Stimulated activated CD8-positive, alpha-beta memory T cell treated with anti-CD3 and anti-CD28 coated beads, Interleukin-4, amount 100 ng/mL, for 1 hour (primary cell): ENCODE measurements at places on chromosomes 7 and 10.

GRCh38 chr10:63206576-63206975, 73.4 kb downstream of the NRBF2 start:
- DNase-seq: no peak

GRCh38 chr10:119780879-119781480, 55.1 kb downstream of the INPP5F start:
- no peak for DNase-seq

DNA sequence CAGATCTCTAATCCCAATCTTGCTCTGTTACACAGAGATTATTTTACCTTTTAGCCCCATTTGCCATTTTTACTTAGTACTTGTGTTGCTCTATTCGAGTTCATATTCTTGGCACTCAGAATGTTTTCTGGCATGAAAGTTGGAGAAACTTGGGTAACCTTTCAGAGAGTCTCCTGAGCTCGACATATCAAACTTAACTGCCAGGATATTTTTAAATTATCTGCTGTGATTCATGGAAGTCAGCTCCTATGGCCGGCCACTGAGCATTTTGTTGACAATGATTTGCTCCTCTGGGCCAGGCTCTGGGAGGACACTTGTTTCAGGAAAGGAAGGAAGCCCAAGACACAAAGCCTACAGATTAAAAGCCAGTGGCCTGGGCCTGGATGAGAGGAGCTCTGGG, 396.7 kb downstream of the TNS3 start:
- no peak for DNase-seq

- DNase-seq: no peak
Observed at GRCh38 chr7:100022621-100023020, 7.2 kb downstream of the ZKSCAN1 start.

DNA sequence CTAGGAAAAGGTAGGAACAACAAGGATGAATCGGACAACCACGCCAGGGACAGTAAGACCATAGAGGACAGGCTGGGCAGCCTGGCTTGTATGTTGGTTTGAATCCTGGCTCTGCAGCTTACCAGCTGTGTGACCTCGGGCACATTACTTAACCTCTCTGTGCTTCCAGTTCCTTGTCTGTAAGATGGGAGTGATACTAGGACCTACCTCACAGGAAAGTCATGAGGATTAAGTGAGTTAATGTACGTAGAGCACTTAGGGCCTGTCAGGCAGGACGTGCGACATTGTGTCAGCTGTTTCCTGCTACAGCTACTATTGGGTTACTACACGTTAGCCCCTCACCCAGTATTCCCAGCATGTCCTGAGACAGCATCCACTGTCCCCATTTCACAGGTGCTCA, 32.1 kb downstream of the PLAC9 start:
- DNase-seq: no peak

- DNase-seq: no peak
Observed at GRCh38 chr7:111429781-111430180, 132.5 kb downstream of the IMMP2L start.

DNA sequence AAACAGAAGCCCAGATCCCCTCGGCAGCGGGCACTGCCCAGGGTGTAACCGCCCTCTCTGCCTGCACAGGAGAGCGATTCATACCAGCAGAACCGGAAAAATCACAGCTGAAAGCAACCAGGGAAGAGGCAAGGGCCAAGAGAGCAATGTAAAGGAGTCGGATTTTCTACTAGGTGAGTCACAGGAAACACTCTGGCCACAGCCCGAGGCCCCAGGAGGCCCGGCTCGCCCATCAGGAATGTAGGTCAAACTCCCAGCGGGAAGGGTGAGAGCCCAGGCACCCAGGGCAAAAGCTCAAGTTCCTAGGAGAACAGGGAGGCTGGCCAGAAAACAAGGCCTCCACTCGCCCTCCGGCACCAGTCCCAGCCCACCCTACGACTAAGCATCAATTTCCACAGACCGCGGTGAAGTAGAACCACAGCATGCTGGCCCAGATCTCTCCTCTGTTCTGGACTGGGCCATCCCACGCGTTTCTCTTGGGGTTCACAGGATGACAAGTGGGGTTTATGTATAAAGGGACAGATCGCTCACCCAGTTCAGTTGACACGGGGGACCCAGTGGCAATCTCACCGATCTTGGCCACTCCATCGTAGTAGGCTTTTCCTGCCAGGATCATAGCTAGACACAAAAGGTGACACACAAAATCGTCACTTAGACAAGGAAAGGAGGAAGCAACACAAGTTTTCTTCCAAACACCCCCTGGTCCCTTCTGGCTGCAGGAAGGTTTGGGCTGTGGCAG, 46.2 kb downstream of the BAIAP2L1 start:
- DNase-seq: no peak

- no peak for DNase-seq
Observed at GRCh38 chr10:69939061-69939460, 113.6 kb upstream of the MACROH2A2 start.

- DNase-seq: no peak
Observed at GRCh38 chr10:46198516-46198915, 88.3 kb upstream of the ANTXRL start.

DNA sequence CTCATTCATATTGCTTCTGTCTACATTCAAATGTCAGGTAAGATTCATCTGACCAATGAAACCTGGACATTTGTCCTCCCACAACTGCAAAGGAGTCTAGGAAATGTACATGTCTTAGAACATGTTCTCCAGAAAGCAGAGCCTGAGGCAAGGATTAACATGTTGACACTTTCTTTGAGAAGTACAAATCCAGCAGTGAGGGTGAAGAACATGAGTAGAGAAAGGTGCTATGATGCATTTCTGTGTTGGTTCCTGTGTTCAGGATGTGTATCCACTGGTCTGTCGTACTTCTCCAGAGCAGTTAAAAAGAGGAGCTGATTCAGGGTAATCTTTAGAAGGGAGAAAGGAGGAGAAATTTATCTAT, 146.0 kb upstream of the AGR3 start:
- DNase-seq: no peak

- DNase-seq: no peak
Observed at GRCh38 chr7:132080967-132081668, 495.2 kb downstream of the PLXNA4 start.

DNA sequence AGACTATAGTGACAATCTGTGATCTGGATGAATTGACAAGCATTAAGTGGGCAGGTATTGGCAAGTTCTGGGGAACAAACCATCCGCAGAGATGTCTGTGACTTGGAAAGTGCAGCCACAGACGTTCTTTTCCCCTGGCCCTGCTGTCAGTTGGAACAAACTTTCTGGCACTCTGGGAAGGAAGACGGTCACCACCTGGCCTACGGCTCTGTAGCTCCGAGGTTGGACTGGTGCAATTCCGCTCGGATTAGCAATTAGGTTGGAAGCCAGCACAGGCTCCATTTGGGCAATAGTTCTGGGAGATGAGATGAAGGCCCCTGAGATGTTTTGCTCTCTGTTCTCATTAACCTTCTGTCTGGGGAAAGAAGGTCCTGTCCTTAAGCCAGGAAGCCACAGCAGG, 437.5 kb downstream of the CALN1 start:
- no peak for DNase-seq

- no peak for DNase-seq
Observed at GRCh38 chr7:1767524-1767923, 97.4 kb downstream of the ELFN1 start.

- DNase-seq: no peak
Observed at GRCh38 chr10:92822060-92822634, 26.2 kb upstream of the EXOC6 start.

- no peak for DNase-seq
Observed at GRCh38 chr10:116211682-116212081, 61.3 kb downstream of the GFRA1 start.

- DNase-seq: no peak
Observed at GRCh38 chr7:2037808-2038522, 194.8 kb downstream of the MAD1L1 start.

DNA sequence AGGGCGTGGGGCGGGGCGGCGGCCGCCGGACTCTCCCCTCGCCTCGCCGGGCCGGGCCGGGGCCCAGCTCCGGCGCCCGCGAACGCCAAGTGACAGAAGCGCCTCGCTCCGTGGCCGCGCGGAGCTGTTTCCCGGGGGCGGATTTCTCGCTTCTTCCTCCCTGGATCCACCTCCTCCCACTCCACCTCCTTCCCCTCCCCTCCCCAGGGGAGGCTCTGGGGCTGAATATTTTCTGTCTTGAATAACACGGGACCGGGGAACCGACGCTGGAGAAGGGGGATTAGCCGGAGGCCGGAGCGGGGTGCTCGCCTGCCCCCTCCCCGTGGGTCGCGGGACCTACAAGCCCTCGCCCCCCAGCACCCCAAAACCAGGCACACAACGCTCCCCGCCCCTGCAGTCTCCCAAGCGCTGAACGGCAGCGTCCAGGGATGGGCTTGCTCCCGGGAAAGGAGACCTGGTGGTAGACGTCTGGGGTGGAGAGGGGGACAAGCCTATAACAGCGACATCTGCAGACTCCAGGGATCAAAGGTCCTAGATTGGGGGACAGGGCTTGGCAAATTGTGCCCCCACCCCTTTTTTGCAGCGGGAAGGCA, at the start of gene ARHGAP21:
ARHGAP21 (minus strand) TSS at position 100 of the 593 bp plus-strand sequence. CDS start 1,988 bp downstream, outside the sequence.
- DNase-seq: no peak

- DNase-seq: no peak
Observed at GRCh38 chr10:114911052-114911711, 26.8 kb upstream of the TRUB1 start.

GRCh38 chr7:104397442-104397841, 69.0 kb downstream of the LHFPL3 start:
- DNase-seq: no peak

GRCh38 chr7:34677491-34677890, 19.5 kb downstream of the NPSR1 start:
- DNase-seq: no peak

DNA sequence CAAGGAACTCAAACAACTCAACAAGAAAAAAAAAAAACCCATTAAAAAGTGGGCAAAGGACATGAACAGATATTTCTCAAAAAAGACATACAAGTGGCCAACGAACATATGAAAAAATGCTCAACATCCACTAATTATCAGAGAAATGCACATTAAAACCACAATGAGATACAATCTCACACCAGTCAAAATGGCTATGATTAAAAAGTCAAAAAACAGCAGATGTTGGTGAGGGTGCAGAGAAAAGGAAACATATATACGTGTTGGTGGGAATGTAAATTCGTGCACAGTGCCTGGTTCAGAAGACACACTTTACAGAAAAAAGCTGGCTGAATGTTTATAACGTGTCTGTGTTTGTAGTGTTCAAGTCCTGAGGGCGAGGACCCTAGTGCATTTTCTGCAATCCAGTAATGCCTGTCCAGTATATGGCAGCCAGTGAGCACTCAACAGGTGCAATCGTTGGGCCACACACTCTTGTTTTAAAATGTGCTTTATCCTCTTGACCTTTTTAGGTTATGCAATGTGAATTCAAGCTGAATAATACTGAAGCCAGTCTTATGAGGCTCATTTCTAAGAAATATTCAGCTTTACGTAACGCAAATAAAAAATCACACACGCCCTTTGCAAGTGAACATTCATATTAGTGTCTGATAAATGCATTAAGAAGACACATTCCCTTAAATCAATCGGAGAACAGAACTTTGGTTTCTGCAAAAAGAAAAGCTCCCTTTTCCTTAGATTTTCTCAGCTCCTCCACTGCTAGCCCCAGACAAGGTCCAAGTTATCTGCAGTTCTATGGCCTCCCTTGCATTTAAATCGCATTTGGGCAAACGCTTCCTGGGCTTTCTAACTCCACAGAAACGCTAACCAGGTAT, 813 bp upstream of the MTURN start:
- no peak for DNase-seq

DNA sequence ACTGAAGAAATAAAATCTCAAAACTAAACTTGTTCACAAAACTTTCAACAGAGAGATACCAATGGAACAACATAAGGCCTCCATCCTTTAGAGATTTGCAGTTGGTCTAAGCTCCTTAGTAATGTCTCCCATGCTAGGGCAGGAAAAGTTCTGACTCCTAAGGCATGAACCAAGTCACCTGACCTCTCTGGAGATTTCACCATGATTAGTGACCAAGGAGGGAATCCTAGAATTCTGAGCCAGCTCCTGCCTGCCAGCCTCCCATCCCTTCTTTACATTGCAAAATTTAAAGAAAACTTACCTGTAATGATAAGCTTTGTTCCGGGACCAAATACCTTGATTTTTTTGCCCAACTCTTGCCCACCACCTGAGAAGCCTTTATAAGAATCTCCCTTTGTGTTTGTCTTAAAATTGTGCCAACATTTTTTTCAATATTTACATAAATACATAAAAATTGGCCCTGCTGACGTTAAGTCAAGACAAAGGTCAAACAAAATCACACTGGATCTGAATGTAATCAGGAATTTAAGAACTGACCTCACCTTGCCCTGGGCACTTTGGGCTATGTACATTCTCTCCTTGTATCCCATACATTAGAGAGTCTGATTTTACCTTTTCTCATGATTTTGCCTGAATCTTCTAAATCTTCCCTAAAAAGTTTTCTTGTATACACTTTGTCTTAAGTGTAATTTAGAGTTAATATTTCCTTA, at the start of gene TARP:
TARP (minus strand) TSS at position 351 of the 710 bp plus-strand sequence.
- DNase-seq: no peak

GRCh38 chr10:1475771-1476454, 261.4 kb downstream of the ADARB2 start:
- DNase-seq: no peak

GRCh38 chr7:42071372-42072261, 165.4 kb downstream of the GLI3 start:
- DNase-seq: no peak

GRCh38 chr10:104321725-104322415, 16.4 kb downstream of the ITPRIP start:
- DNase-seq: no peak

DNA sequence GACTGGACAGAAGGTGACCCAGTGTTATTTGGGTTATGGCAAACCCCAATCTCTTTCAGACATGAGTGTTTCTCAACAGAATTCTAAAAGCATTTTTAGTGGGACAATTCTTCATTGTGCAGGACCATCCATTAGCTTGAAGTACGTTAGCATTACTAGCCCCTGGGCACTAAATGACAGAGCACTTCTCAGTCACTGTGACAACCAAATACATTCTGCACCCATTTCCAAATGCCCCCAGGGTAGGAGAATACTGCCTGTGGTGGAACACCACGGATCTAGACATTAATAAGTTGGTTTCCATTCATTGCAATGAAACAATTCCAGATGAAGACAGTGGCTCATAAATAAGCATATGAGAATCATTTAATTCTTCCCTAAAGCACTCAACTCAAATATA, 102.4 kb upstream of the FRMD4A start:
- no peak for DNase-seq
